ENCODE measurements at places on chromosomes 3 and 15.

GRCh38 chr3:117553461-117553860 is 843.9 kb downstream of the TUSC7 start:
- no peak for DNase-seq

DNA sequence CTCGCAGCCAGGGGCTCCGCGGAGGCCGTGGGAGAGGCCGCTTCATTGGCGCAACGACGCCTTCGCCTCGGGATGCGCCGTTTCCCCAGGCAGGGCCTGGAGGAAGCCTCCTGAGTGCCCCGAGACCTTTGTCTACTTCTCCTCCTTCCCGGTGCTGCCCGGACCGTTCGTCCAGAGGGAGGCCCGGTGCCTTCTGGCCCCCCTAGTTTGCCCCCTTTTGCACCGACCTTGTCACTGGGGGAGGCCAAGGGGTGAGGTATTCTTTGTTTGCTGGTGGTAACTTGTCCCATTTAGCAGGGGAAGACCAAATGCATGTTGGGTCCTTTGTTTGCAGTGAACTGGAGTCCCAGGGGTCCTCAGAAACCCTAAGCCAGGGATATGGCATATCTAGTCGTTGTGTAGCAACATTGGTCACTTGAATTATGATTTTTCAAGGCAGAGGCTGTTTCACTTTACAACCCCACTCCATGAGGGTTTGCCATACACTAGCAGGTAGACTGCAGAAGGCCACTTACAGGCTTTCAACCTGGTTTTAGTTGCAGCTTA is 615 bp downstream of the DHX30 start:
- no peak for DNase-seq

GRCh38 chr15:97114900-97115760 is 784.6 kb downstream of the NR2F2 start:
- DNase-seq, result no peak

DNA sequence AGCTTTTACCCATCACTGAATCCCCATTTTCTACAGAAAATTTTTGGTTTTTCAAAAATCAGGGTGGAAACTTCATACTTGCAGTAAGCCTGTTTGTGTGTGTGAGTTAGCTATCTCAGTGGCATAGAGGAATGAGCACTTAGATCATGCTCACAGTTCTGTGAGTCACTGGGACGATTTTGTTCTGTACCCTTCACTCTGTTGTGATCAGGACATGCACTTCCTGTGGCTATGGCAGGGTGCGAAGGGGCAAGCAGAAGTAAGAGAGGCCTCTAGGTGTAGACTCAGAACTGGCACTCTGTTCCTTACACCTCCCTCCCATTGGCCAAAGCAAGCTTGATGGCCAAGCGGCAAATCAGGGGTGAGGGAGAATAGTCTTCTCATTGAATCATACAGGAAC is 11.6 kb downstream of the NIPA2 start:
- no peak for DNase-seq

- no peak for DNase-seq
Observed at GRCh38 chr15:89016549-89017041, 71.7 kb upstream of the ABHD2 start.

DNA sequence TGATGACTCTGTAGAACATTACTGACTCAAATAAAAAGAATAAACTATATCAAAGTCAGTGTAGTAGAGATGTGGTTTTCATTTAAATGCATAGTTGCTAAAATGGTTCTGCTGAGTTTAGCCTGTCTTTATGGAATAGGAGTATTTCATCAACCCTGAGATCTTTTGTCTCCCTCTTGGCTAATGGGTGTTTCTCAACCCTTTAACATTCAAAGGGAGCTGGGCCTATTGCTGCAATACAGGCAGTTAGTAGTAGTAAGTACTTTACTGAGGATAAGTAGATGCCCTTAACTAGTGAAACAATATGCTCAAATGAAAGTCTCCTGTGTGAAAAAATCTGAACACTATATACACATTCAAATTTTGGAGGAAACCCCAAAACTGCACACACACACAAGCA is 184.7 kb upstream of the TTC14 start:
- no peak for DNase-seq

- no peak for DNase-seq
Observed at GRCh38 chr15:31338318-31338878, 11.8 kb downstream of the KLF13 start.

DNA sequence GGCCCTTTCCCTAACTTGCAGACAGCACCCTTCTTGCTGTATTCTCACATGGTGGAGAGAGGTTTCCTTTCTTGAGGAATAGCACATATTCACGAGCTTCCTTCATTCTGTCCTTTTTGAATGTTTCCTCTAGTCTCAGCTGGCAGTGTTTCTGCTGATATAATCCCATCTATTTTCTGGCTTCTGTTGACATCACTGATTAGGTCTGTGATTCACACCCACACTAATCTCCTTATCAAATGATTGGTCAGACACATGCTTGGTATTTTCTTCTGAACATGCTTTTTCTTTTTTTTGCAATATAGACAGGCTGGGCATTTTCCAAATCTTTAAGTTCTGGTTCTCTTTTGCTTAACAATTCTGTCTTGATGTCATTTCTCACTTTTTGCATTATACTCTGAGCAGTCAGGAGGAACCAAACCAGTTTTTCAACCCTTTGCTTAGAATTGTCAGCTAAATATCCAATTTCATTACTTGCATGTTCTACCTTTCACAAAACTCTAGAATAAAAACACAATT is 65.4 kb downstream of the OXSM start:
- no peak for DNase-seq

GRCh38 chr15:29472901-29473445 is 203.4 kb upstream of the NSMCE3 start:
- no peak for DNase-seq

DNA sequence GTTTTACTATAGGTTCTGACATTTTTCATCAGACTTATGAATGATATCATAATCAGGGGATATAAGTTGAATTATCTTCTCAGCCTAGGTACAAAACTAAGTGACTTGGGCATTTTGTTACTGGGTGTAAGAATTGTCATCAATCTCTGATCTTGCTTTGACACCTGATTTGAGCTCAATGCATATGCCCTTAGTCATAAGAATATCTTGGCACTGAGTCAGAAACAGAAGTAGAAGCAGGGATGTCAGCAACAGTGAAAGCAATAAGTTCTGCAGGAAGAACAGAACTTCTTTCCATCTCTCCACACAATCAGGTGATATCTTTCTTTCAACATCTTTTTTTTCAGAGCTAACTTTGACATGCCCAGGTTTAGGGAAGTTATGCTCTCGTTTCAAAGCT is 14.6 kb downstream of the SLITRK3 start:
- no peak for DNase-seq

GRCh38 chr3:12268049-12268735 is 20.7 kb upstream of the PPARG start:
- no peak for DNase-seq

GRCh38 chr3:46892285-46893145 is 15.0 kb downstream of the PTH1R start:
- DNase-seq, result no peak

GRCh38 chr15:90903733-90904536 is 833 bp downstream of the MAN2A2 start:
- no peak for DNase-seq

- DNase-seq, result no peak
Observed at GRCh38 chr15:88141269-88141889, 115.2 kb downstream of the NTRK3 start.

GRCh38 chr3:168968609-168969008 is 694.9 kb downstream of the MECOM start:
- DNase-seq, result no peak

- DNase-seq, result no peak
Observed at GRCh38 chr3:40173227-40173721, 136.2 kb upstream of the EIF1B start.

- DNase-seq, result no peak
Observed at GRCh38 chr15:29853211-29853987, 31.1 kb upstream of the TJP1 start.

GRCh38 chr3:138786788-138787271 is 47.9 kb downstream of the PIK3CB start:
- no peak for DNase-seq

- peak; percentile 87 for DNase-seq
Observed at GRCh38 chr15:77013776-77014131, 18.8 kb downstream of the PSTPIP1 start.

DNA sequence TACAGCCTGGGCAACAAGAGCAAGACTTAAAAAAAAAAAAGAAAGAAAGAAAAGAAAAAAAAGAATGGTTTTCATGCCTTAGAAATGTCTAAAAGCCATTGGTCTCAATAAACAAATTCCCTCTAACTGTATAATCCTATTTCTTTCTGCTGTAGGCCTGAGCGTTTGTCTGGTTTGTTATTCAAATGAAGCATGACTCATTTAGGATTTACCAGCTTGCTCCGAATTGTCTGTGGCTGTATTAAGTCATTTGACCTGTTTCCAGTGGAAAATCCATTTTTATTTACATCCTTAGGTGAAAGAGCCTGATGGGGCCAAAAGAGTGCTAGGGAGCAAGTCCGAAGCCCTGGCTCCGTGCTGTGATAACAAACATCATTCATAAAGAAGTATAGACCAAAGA is 73.8 kb downstream of the BDH1 start:
- DNase-seq, result no peak

- no peak for DNase-seq
Observed at GRCh38 chr15:69215314-69216035, 55.0 kb downstream of the GLCE start.

GRCh38 chr15:61070111-61070901 is 158.8 kb downstream of the RORA start:
- no peak for DNase-seq

DNA sequence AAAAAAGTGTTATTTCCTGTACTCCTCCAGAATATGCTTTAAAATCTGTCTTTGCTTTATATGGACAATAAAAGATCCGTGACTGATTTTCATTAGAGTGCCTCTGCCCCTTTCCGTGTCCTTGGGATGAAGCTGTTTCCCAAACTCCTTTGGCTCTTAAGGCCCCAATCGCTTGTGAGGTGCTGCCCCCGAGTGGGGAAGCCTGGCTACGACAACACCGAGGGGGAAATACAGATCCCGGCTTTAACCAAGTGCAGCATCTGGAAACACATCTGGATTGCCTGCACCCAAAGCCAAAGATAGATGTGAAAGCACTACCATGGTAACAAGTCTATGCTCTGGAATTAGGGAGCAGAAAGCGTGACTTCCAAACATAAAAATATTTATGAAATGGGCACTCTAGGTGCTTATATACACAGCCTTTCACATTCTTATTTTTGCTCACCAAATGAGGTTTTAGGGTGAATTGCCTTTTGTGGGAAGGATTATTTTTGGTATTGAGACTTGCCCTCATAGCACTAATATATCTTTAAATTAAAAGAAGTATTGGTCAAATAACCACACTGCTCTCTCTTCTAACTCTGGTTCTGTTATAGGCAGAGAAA is 40.6 kb upstream of the ADCY5 start:
- peak; percentile 48 for DNase-seq

GRCh38 chr3:192413461-192413860 is 313.9 kb downstream of the FGF12 start:
- no peak for DNase-seq

DNA sequence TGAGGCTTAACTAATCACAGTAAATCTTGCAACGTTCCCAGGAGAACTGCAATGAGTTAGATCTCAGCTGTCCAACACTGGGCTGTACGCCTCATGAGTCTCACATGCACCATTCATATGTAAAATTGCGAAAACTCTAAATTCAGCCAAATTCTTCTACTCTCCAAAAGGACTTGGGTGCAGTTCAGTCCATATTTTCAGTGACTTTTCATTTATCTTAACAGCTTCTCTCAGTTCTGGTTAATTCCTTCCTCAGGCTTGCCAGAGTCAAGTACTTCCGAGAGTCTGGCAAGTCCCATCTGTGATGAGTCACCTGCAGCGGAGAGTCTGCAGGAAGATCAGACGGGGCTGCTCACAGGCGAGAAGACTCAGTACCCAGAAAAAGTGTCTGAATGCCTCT is 11.5 kb downstream of the CCDC80 start:
- DNase-seq, result no peak

GRCh38 chr15:75861750-75862402 is 18.6 kb downstream of the UBE2Q2 start:
- DNase-seq, result no peak

- no peak for DNase-seq
Observed at GRCh38 chr15:44682211-44682610, 18.7 kb upstream of the SPG11 start.

DNA sequence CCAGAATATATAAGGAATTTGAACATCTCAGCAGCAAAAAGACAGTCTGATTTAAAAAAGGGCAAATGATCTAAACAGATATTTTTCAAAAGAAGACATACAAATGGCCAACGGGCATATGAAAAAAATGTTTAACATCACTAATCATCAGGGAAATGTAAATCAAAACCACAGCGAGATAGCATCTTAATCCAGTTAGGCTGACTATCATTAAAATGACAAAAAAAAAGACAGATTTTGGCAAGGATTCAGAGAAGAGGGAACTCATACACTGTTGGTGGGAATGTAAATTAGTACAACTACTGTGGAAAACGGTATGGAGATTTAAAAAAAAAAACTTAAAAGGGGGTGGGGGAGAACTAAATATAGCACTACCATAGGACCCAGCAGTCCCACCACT is 47.9 kb downstream of the RNF13 start:
- DNase-seq, result no peak

GRCh38 chr15:91973481-91973880 is 120.0 kb downstream of the SLCO3A1 start:
- DNase-seq, result no peak

All from GM12891 (cell line).